ENCODE measurements at places on chromosomes 4 and X.

GRCh38 chrX:41468647-41469323 is 21.6 kb downstream of the NYX start:
- peak; percentile 44 for DNase-seq

DNA sequence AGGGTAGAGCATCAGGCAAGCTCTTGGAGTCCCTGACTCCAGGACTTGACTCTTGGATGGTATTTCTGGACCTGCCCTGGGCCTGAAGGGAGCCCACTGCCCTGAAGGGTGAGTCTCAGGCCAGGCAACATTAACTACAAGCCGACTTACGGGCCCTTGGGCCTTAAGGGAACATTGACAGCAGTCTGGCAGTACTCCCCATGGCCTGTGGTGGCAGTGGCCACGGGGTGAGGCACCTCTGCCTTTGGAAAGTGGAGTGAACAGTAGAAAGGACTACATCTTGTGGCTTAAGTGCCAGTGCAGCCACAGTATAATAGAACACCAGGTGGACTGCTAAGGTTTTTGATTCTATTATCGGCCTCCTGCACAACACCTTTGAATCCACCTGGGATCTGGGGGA is 36.3 kb downstream of the SH3BGRL start:
- no peak for DNase-seq

DNA sequence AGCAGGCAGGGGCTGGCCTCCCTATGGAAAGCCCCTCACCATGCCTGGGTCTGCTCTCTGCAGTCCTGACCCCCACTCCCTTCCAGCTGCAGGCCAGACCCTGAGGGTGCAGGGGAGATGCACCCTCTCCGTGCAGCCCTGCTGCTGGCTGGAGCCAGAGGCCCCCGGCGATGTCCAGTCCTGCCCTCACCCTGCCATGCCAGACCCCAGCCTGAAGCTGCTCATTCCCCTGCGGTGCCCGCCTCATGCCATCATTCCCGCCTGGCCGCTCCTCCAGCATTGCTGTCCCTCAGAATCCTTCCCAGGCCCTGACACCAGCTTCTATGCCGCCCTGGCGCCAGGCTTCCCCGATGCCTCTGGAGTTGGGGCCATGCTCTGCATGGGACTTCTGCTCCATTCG is 72.4 kb downstream of the SORCS2 start:
- DNase-seq = no peak

GRCh38 chr4:15402974-15403373 is 24.9 kb upstream of the C1QTNF7 start:
- DNase-seq = no peak

DNA sequence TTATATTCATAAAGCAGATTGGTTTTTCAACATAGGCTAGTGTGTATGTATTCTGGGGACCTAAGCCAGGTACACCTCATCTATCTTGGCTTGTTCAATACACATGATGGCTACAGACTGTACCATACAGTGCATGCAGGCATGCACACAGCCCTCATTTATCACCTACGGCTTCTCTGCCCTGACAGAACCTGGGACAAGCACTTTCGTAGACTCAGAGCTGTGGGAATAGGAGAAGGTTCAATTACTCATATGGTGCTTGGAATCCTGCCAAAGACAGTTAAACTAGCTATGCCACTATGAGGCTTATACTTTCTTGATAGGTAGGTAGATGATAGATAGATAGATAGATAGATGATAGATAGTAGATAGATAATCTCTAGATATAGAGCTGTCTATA is 457.2 kb downstream of the GALNTL6 start:
- no peak for DNase-seq

DNA sequence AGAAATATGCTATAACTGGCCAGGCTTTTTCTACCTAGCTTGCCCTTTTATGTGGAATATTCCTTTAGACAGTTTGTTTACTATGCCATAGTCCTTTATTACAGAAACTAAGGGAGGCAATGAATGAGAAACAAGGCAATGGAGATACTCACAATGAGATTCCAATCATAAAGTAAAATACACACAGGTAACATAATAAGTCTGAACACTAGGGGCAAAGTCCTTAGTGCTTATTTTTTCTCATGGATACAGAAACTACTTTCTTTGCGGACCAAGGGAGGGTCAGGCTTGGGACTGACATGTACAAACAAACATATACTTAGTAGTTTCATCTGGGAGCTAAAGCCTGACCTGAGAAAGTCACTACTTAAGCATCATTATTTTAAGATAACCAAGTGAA is 16.0 kb upstream of the UGT8 start:
- DNase-seq = no peak

- no peak for DNase-seq
Measured at GRCh38 chr4:2172627-2173231, 69.2 kb downstream of the HAUS3 start.

DNA sequence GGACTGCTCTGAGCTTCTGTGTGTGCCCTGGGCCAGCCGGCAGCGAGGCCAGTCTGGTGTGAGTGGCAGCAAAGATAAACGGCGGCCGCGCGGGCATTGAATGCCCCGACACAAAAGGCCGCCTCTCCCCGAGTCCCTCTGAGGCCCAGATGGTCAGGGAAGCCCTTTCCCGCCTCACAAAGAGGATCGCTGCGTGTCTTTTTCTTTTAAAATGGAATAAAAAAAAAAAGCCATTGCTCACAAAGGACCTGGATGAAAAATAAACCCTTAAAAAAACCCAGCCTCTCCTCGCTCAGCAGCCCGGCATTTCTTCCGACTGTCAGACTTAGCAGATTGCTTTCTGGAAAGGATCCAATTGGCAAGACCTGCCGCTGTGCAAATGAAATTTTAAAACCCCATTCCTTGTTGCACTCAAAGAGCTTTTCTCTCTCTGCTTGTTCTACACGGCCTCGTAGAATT is 578.7 kb downstream of the BCOR start:
- peak; percentile 44 for DNase-seq

GRCh38 chrX:18047491-18047890 is 173.2 kb downstream of the BEND2 start:
- no peak for DNase-seq

DNA sequence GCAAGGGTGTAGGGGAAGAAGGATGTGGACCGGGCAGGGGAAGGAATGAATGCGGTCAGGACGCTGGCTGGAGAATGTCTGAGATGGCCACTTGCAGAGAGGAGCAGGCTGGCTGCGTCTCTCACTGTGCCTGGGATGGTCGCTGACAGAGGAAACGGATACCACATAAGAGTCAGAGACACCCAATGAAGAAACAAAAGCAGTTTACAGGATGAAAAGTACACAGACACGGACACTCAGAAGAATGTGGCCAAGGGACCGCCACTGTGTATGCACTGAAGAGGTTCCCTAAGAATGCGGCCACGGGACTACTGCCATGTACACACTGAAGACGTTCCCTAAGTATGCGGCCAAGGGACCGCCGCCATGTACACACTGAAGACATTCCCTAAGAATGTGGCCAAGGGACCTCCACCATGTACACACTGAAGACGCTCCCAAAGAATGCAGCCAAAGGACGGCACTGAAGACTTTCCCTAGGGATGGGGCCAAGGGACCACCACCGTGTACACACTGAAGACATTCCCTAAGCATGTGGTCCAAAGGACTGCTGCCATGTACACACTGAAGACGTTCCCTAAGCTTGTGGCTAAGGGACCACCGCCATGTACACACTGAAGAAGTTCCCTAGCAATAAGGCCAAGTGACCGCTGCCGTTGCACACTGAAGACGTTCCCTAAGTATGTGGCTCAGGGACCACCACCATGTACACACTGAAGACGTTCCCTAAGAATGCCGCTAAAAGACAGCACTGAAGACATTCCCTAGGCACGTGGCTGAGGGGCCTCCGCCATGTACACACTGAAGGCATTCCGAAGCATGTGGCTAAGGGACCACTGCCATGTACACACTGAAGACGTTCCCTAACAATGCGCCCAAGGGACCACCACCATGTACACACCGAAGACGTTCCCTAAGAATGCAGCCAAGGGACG is 32.2 kb downstream of the DHRSX start:
- DNase-seq = no peak

DNA sequence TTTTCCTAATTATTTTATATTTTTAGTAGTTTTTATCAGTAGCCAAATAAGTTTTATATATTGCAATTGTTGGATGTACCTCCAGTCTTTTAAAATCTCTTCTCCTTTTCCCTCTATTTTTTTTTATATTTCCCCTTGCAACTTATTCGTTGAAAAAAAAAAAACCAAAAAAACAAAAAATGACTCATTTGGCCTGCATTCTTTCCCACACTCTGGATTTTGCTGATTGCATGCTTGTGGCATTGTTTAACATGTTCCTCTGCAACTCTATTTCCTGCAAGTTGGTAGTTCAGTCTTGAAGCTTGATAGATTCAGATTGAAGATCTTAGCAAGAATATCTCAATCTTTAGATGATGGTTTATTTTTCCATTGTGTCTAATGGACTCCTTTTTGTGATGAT is 260.6 kb upstream of the BOD1L1 start:
- DNase-seq = peak; percentile 94

GRCh38 chr4:125501568-125501967 is 186.8 kb downstream of the FAT4 start:
- DNase-seq = no peak

- no peak for DNase-seq
Measured at GRCh38 chr4:155572106-155572703, 94.4 kb upstream of the GUCY1A1 start.

- DNase-seq = no peak
Measured at GRCh38 chr4:7647600-7648543, 213.1 kb upstream of the PSAPL1 start.

DNA sequence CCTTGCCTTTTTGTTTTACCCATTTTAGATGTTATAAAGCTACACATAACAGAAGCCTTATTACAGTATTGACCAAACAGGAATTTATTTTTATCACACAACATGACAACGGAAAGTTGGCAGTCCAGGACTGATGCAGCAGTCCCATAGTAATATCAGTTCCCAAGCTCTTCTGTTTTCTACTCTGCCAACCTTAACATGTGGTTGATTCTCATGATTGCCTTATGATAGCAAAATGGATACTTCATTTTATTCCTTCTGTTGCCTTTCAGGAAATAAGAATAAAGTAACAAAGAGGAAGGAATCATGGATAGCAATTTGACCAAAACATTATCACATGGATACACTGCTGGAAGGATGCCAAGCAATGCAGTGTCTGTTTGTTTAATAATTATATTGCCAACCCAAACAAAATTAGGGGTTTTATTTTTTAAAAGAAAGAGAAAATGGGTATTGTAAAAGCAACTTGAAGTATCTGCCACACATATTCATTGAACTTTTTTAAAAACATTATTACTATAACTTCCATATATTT is 275.7 kb downstream of the STPG2 start:
- DNase-seq = no peak

GRCh38 chr4:36174570-36174969 is 69.7 kb downstream of the ARAP2 start:
- no peak for DNase-seq

DNA sequence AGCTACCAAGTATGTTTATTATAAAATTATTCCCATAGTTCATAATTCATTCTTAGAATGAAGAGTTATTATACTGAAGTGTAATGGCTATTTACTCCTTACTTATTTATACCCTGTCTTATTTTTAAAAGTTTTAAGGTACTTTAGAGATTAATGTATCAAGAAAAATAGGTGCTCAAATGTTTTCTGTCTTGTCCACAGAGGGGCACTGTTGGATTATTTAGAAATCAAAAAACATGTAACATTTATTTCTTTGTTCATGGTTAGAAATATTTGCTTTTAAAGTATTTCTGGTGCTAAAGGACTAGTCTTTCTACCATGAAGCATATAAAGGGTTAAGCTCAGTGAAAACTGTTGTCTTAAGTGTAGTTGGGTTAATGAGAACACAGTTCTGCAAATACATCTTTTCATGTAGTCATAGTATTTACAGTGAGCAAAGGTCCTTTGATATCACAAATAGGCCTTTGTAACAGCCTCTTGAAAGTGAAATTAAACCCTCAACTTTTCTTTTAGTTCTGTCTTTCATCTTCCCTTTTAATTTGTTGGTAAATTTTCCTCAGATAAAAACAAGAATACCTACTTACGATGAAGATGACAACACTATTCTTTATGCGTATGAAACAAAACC is 7.7 kb downstream of the SCML1 start:
- DNase-seq = peak; percentile 47

GRCh38 chr4:125847518-125847917 is 532.8 kb downstream of the FAT4 start:
- no peak for DNase-seq

DNA sequence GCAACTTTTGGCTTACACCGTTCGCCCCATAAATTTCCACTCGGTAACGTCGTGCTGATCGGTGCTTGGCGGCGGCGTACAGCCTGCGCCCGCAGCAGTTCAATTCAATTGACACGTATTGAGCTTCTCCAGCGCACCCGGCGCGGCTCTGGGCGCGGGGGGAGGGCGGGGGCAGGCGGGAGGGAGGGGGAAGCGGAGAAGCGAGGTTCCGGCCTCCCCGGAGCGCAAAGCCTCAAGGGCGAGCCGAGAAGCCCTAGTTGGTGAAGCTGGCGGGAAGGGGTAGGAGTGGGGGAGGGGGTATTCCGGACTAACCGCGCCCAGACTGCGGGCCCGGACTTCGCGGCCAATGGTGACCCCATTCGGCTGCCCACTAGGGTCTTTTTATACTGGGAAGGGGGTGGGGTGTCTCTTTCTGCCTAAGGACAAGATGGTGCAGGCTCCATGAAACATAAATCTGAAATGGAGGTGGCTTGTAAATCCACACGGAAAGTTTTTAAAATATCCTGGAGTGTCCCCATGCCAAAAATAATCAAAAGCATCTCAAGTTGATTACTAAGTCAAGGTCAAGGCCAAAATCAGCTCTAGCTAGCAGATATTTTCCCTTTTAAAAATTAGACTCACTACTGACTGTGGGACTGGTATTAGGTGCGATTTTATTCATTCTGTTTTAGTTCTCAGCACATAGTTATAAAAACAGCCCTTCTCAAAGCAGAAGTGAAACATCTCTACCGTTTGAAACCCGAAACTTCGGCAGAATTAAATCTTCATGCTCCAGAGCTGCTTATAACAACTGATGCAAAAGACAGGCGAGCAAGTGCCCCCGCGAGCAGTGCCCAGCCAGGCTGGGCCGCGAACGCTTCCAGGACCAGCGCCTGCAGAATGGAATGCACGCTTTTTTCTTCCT is 1.5 kb upstream of the BCOR start:
- DNase-seq = no peak

- DNase-seq = no peak
Measured at GRCh38 chr4:144547678-144548298, 98.2 kb upstream of the HHIP start.

DNA sequence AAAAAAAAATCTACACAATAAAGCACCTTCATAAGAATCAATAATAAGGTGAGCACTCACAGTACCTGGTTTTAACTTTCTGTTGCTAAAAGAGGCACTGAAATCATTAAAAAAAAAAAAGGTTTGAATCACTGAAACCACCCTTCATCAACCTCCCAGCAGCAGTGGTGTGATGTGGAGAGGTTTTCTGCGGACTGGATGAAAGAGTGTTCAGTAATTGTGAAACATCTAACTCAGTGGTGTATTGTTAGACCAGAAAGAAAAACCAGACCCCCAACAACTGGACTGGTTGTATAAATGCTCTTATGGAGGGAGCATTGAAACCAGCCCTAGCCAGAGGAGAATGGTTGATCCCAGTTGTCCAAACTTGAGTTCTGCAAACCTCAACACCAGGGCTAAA is 63.2 kb downstream of the SPIN3 start:
- DNase-seq = no peak
